ENCODE measurements at places on chromosomes 7 and 10.

DNA sequence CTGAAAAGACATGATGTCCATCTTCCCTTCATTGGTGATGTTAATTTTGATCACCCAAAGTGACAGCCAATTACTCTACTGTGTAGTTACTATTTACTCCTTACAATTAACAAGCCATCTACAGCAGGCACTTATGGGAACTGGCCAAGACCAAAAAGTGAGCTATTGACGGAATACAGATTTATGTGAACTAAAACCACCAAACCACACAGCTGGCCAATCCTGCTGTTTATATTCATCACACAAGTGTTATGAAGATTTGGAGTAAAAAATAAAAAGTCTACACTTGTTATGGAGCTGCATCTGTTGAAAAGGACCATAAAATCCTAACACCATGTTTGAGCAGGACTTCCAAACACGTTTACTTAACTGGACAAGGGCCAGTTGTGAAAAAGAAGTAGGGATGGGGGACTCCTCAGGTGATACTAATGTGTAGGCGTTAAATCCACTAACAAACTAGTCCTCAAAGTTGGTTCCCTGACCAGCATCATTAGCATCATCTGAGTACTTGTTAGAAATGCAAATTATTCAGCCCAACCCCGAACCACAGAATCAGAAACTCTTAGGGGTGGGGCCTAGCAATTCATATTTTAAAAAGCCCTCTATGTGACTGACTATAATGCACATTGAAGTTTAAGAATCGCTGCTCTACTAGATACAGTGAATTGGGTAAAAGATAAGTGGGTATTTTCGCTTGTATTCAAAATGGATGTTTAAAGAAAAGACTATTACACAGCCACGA, 11.6 kb downstream of the MCMBP start:
- DNase-seq = no peak

DNA sequence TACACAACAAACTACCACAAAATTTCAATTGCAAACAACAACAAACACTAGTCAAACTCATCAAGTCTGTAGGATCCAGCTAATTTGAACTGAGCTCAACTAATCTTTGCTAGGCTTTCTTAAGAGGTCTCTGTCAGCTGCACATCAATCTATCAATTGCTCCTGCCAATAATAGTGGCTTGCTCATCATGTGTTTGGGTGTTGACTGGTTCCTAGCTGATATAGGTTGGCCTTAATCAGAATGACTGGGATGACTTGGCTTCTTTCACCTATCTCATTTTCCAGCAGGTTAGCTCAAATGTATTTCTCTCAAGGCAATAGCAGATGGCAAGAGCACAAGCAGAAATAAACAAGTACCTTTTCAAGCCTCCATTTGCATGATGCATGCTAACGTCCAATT, 370.3 kb upstream of the NFE2L3 start:
- no peak for DNase-seq

GRCh38 chr7:112575864-112576263, 95.1 kb downstream of the LSMEM1 start:
- no peak for DNase-seq

- no peak for DNase-seq
These were observed 113.2 kb downstream of the GRID1 start for GRCh38 chr10:86253091-86254072.

GRCh38 chr7:93836116-93836515, 54.4 kb downstream of the TFPI2 start:
- no peak for DNase-seq

DNA sequence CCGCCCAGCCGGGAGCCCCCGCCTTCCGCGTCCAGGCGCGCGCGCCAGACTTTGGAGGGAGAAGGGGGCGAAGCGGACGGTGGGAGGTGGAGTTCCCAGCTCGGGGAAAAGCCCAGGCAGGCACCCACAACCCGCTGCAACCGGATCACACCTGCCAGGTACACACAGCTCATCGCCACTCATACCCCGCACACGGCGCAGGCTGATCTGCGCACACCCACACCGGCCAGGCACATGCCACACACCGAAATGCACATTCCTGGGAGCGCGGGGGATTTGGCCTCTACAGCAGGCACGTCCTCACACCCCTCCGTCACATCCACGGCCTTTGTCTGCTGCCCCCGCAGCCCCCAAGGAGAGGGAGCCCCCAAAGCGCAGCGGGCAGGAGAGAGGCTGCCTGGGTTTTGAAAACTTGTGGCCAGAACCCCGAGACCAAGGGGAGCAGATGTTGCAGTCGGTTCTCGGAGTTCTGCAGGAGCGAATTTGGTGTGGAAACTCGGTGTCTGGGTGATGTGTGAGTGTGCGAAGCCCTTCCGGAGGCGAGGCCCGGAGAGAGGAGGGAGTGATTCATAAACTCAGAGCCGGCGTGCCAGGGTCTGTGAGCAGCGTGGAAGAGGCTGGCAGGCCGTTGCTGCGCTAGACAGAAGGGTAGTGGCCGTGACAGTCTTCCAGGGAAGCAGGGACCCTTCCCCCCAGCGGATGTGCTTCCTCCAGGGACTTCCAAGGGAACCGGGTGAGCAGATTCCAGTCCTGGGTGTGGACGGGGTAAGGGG, 734 bp downstream of the CHST3 start:
- peak; percentile 63 for DNase-seq

- DNase-seq = no peak
These were observed 174.0 kb downstream of the GFRA1 start for GRCh38 chr10:116099023-116099420.
